Activated CD4-positive, alpha-beta memory T cell treated with anti-CD3 and anti-CD28 coated beads, Interleukin-2, amount 10 ng/mL, durations not matched to agents 7 days and 5 days (primary cell): ENCODE measurements at places on chromosomes 5 and 9. TPM values are rescaled to one million over a fixed set of nuclear protein-coding genes. Genes with fewer than 3 reads are reported as not detected.

DNA sequence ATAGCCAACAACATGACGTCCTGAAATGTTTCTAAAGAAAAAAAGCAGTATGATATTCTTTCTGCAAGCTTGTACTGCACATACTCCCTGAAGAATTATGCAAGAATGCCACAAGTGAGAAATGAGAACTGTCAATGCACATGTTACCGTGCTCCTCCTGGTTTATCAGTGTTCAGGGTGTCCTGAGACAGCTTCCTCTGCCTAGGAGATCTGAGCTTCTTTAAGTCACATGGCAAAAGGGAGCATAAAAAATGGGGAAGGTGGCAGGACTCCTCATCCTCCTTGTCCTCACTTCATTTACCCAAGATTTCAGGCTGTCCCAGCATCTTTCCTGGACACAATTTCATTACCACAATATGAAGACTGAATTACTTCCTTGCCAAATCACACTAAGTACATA, 238.2 kb downstream of the GLIS3 start:
- H3K4me1 ChIP-seq = no peaks in the 10 kb centered on the region
- H3K27ac ChIP-seq = no peak overlapping the region
- no peaks in the 10 kb centered on the region for H3K36me3 ChIP-seq
- DNase-seq = no peak
- peaks cover 6% of the 10 kb centered on the region for H3K27me3 ChIP-seq

GRCh38 chr5:51034222-51034901, 348.9 kb upstream of the ISL1 start:
- no peak overlapping the region for H3K27ac ChIP-seq
- DNase-seq = no peak
- no peaks in the 10 kb centered on the region for H3K27me3 ChIP-seq
- H3K36me3 ChIP-seq = no peaks in the 10 kb centered on the region
- no peaks in the 10 kb centered on the region for H3K4me1 ChIP-seq

- no peaks in the 10 kb centered on the region for H3K36me3 ChIP-seq
- H3K4me1 ChIP-seq = peaks cover 1% of the 10 kb centered on the region
- no peak overlapping the region for H3K4me3 ChIP-seq
- DNase-seq = no peak
- H3K27ac ChIP-seq = no peak overlapping the region
Observed at GRCh38 chr5:143801252-143801939, 10.6 kb upstream of the HMHB1 start.

GRCh38 chr5:6713274-6714225, at the start of gene TENT4A:
Gene TENT4A, plus strand, starts transcription at chr5:6713432. Its CDS starts 552 bp downstream, at chr5:6713984.
- H3K36me3 ChIP-seq = peaks cover 26% of the 10 kb centered on the region
- DNase-seq = no peak
- peaks cover 6% of the 10 kb centered on the region for H3K27me3 ChIP-seq

GRCh38 chr9:128429513-128430086, 8.9 kb downstream of the CERCAM start:
- H3K27ac ChIP-seq = no peak overlapping the region
- no peaks in the 10 kb centered on the region for H3K36me3 ChIP-seq
- no peak for DNase-seq
- no peaks in the 10 kb centered on the region for H3K27me3 ChIP-seq
- no peak overlapping the region for H3K4me3 ChIP-seq
- H3K4me1 ChIP-seq = no peaks in the 10 kb centered on the region

DNA sequence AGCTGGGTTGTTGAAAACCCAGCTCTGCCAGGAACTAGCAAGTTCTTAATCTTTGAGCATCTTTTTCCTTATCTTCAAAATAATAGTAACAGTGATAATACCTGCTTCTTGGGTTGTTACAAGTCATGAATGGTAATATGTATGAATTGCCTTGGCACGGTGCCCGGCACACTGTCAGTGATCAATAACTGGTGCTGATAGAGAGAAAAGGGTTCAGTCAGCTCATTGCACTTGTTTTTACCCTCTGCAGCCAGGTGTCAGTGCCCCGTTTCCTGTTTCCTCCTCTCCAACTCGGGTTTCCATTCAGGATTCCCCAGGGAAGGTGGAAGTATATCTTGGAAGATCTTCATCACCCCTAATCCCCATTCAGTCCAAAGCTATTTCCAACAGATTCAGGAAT, 15.8 kb upstream of the NIPAL4 start:
- H3K36me3 ChIP-seq = no peaks in the 10 kb centered on the region
- DNase-seq = no peak
- H3K27me3 ChIP-seq = no peaks in the 10 kb centered on the region
- no peak overlapping the region for H3K27ac ChIP-seq
- no peaks in the 10 kb centered on the region for H3K4me1 ChIP-seq

DNA sequence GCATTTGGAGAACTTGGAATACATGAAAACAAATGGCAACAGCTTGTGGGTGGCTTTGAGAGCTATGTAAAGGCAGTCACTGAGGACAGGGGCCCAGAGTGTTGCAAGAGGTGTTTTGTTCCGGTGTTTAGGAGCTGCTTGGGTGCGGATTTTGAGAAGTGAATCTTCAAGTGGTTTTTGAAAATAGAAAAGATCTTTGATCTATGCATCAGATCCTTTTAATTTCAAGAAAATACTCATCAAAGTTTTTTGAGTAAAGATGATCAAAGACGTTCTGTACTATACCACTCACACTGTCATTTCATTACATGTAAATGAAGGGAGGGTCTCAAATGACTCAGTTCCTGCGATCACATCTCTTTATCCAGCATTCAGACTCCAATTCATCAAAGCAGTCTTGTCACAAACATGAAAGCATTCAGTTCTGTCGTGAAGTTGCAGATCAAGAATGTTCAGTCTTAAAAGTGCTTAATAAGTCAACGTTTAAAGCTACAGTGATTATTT, 112.5 kb downstream of the WDR41 start:
- H3K27ac ChIP-seq = peak overlapping the region; percentile 75
- no peak overlapping the region for H3K4me3 ChIP-seq
- peaks cover 27% of the 10 kb centered on the region for H3K4me1 ChIP-seq
- peak; percentile 26 for DNase-seq
- H3K27me3 ChIP-seq = no peaks in the 10 kb centered on the region
- H3K36me3 ChIP-seq = peaks cover 3% of the 10 kb centered on the region

GRCh38 chr5:56534102-56534829, 281.1 kb upstream of the MAP3K1 start:
- peak; percentile 48 for DNase-seq
- H3K4me3 ChIP-seq = no peak overlapping the region
- peaks cover 2% of the 10 kb centered on the region for H3K36me3 ChIP-seq
- H3K4me1 ChIP-seq = peaks cover 28% of the 10 kb centered on the region
- no peaks in the 10 kb centered on the region for H3K27me3 ChIP-seq

DNA sequence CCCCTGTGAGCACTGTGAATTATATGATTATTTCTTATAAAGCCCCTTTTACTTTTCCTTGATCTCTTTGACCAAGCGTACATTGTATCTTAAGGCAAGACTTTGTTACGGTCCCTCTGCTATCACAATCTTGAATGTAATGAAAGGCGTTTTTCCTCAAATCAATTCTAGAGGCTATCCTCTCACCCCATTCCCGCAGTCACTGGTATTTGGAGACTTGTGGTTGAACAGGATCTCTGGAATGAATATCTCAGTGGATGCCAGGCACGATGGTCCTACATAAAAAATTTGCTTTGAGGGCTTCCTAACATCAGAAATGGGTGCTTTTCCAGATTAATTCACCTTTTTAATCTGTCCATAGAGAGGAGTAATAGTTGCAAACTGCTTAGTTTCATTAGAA, 151.4 kb upstream of the PAPPA start:
- no peaks in the 10 kb centered on the region for H3K36me3 ChIP-seq
- no peak overlapping the region for H3K27ac ChIP-seq
- no peak overlapping the region for H3K4me3 ChIP-seq
- DNase-seq = no peak

GRCh38 chr5:95873351-95873750, 50.8 kb upstream of the GLRX start:
- no peaks in the 10 kb centered on the region for H3K36me3 ChIP-seq
- H3K4me3 ChIP-seq = no peak overlapping the region
- DNase-seq = no peak
- H3K27me3 ChIP-seq = no peaks in the 10 kb centered on the region
- H3K4me1 ChIP-seq = peaks cover 35% of the 10 kb centered on the region

DNA sequence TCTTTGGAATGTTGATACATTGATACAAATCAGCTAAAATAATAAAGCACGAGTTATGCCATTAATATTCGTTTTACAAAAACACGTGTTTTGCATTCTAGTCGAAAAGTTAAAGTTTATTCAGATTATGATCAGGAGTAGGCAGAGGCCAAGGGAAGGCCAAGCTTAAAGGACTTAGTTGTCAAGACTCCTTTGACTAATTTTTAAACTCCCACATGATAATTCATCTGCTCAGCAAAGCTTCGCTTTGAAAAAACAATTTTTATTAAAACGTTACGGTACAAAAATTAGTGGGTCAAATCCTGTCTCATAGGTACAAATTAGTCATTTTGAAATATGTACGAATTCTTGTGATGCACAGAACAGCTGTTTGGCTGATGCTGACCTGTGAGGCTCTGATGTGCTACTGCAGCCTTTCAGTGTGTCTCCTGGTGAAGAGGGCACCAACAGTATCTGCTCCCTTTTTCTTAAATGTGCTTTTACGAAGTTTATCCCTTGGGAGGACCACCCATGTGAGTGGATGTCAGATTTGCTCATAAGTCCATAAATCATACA, 23.0 kb upstream of the NR3C1 start:
- no peak overlapping the region for H3K27ac ChIP-seq
- no peaks in the 10 kb centered on the region for H3K36me3 ChIP-seq
- H3K27me3 ChIP-seq = no peaks in the 10 kb centered on the region
- no peak overlapping the region for H3K4me3 ChIP-seq
- peaks cover 18% of the 10 kb centered on the region for H3K4me1 ChIP-seq

DNA sequence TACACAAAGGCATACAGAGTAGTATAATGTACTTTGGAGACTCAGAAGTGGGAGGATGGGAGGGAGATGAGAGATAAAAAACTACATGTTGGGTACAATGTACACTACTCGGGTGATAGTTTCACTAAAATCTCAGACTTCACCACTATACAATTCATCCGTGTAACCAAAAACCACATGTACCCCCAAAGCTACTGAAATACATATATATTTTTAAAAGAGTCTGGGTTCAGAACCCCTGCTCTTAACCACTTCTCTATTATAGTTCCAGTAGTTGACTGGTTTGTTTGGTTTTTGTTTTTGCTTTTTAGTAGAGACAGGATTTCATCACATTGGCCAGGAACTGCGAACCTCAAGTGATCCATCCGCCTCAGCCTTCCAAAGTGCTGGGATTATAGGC, 22.6 kb downstream of the SGTB start:
- no peaks in the 10 kb centered on the region for H3K27me3 ChIP-seq
- H3K4me3 ChIP-seq = no peak overlapping the region
- H3K4me1 ChIP-seq = no peaks in the 10 kb centered on the region

DNA sequence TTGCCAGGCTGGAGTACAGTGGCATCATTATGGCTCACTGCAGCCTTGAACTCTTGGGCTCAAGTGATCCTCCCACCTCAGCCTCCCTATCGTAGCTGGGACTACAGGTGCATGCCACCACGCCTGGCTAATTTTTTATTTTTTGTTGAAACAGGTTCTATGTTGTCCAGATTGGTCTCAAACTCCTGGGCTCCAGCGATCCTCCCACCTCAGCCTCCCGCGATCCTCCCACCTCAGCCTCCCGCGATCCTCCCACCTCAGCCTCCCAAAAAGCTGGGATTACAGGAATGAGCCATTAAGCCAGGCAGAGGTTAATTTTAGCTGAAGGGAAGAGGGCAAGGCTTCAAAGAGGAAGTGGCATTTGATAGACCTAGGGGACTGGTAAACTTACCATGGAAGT, 32.8 kb upstream of the CCNB1 start:
- no peaks in the 10 kb centered on the region for H3K27me3 ChIP-seq
- H3K27ac ChIP-seq = no peak overlapping the region
- H3K4me1 ChIP-seq = no peaks in the 10 kb centered on the region
- peaks cover 20% of the 10 kb centered on the region for H3K36me3 ChIP-seq

DNA sequence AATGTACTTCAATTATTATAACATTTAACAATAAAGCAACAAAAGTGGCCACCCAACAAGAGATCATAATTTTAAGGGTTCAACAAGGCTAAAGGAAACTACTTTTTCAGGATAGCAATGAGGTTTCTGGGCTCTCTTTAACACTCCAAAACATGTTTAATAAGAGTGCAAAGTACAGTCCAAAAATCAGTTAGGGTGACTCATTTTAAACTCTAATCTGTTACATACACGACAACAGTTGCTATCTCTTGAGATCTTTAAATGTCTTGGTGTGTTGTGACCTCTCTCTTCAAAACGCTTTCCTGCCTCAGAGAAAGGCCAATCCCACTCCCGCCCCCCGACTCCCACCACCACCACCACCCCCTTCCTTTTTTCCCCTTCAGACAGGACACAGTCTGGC, 11.5 kb downstream of the NFIB start:
- H3K27me3 ChIP-seq = peaks cover 23% of the 10 kb centered on the region
- H3K4me3 ChIP-seq = no peak overlapping the region
- H3K27ac ChIP-seq = no peak overlapping the region
- H3K4me1 ChIP-seq = no peaks in the 10 kb centered on the region
- no peak for DNase-seq
- no peaks in the 10 kb centered on the region for H3K36me3 ChIP-seq

DNA sequence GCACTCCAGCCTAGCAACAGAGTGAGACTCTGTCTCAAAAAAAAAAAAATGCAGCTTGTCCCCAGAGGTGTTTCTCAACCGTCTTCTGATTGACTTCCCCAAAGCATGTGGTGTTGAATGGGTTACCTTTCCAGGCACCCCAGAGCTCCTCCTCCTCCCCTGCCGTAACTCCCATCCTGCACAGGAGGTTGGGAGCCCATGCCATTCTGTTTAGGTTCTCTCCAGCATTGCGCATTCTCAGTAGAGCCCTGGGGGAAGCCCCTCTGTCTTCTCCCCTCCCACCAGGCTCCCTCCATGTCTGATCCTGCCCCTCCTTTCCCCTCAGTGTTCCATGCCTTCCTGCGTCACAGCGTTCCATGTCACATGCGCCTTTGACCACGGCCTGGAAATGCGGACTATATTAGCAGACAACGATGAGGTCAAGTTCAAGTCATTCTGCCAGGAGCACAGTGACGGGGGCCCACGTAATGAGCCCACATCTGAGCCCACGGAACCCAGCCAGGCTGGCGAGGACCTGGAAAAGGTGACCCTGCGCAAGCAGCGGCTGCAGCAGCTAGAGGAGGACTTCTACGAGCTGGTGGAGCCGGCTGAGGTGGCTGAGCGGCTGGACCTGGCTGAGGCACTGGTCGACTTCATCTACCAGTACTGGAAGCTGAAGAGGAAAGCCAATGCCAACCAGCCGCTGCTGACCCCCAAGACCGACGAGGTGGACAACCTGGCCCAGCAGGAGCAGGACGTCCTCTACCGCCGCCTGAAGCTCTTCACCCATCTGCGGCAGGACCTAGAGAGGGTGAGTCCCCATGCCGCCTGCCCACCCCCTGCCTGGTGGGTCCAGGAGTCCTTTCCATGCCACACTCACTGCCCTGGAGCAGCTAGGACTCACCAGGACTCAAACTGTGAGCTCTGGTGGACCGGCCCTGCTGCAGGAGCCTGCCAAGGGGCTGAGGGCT, 40.6 kb downstream of the JADE2 start:
- DNase-seq = no peak
- peaks cover 51% of the 10 kb centered on the region for H3K36me3 ChIP-seq
- no peaks in the 10 kb centered on the region for H3K27me3 ChIP-seq
- H3K27ac ChIP-seq = no peak overlapping the region

GRCh38 chr5:111348661-111349329, 124.6 kb downstream of the CAMK4 start:
- H3K4me3 ChIP-seq = no peak overlapping the region
- H3K27ac ChIP-seq = no peak overlapping the region
- no peak for DNase-seq
- no peaks in the 10 kb centered on the region for H3K27me3 ChIP-seq
- H3K36me3 ChIP-seq = peaks cover 38% of the 10 kb centered on the region
- no peaks in the 10 kb centered on the region for H3K4me1 ChIP-seq

The AIF1L gene
- total RNA-seq = 0.50 TPM

The DBN1 gene
- 4.9 TPM for total RNA-seq

The C5orf63 gene
- 6.6 TPM for total RNA-seq

The HEMGN gene
- 0.83 TPM for total RNA-seq

The ADAMTSL2 gene
- total RNA-seq = not detected

The CCDC180 gene
- total RNA-seq = 3.3 TPM

The C9orf50 gene
- total RNA-seq = not detected

The SHISAL2B gene
- total RNA-seq = not detected
